ENCODE measurements at places on chromosomes 1 and 21.

DNA sequence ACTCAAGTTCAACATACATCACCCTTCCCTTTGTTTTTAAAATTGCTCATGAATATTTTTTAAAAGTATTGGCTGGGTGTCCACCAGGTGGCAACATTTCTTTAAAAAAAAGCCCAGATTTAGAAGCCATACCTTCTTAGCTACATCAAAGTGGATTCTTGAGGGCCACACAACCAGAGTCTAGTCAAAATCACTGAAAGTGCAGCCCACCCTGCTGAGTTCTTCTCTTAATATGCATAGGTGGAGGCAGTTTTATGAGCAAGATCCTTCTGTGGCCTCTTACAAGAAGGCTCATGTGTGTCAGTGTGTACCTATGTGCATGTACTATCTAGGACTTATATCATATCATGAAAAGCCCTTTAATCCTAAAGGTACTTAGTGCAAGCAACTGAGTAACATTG, 16.9 kb upstream of the GNG12 start:
- peak; percentile 67 for DNase-seq

DNA sequence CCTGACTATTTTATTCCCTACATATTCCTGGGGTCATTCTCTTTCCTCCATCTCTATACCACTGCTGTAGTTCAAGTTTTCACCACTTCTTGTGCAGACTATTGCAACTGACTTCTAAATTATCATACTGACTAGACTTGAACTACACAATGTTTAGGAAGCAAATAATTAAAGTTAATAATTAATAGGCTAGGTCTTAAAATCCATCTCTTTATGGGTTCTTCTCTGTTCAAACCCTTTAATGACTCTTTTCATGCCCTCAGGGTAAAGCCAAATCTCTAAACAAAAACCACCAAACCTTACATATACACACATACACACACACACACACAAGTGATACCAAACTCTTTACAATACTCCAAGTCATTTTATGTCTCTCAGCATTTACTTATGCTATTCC, 22.3 kb upstream of the MOB3C start:
- DNase-seq = no peak

GRCh38 chr1:165494949-165495857, 48.6 kb upstream of the LRRC52 start:
- no peak for DNase-seq

DNA sequence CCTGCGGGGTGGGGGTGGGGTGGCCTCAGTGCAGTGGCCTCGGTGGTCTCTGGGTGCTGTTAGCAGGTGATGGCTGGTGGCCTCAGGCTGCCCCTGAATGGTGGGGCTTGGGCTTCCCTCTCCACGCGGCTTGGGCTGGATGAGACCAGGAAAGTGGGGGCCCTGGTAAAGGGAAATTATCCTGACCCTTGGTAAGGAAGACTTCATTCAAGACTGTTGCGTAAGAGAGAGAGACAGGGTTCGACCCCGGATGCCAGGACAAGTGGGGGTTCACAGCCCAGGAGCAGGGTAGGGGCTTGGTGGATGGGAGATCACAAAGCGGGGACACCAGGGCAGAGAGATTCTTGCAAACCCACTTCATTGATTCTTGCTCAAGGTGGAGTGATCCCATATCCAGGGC, 5.5 kb upstream of the TTC34 start:
- no peak for DNase-seq

DNA sequence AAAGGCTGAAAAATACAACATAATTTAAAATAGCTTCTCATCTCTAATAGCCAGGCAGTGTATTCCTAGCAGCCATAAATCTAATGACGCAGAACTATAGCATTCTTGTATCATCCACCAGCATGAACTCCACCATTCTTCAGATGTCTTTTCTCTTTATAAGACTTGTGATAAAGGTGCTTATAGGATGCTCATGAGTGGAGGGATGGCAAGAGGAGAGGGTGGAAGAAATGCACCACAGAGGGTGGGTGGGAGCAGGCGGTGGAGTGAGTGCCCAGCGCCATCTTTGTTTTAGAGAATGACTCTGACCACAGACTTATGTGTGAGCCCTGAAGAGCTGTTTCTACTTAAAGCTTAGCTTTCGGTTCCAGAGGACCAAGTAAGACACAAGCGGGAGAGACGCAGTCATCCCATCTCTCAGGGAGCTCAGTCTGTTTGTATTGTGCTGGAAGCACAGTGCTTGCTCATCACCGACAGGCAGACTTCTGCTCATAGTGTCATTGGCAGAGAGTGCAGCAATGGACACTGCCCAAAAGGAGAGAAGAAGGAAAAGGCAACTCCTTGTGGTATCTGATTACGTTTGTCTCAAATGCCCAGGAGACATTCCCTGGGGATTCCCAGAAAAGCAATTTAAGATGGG, 65.6 kb downstream of the KCNJ15 start:
- no peak for DNase-seq

DNA sequence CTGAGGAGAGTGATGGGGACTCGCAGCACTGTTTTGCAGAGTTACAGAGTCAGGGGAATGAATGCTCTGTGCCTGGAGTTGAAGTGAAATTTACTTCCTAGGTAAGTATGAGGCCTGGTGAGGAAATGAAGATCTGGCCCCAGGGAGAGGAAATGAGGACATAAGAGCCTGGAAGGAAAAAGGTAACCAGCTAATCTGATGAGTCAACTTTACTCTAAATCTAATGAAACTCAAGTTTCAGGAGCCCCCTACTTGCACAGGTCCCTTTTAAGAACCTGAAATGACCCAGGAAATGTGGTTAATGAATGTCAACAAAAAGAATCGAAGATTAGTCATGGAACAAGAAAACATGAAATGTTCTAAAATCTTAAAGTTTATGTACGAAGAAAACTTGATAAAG, 599.0 kb downstream of the AGBL4 start:
- DNase-seq = no peak

Measured in OCI-M1 (cell line).